CD4-positive, alpha-beta T cell treated with Interferon gamma for 1 hour (primary cell): ENCODE measurements at places on chromosomes 13 and 19.

DNA sequence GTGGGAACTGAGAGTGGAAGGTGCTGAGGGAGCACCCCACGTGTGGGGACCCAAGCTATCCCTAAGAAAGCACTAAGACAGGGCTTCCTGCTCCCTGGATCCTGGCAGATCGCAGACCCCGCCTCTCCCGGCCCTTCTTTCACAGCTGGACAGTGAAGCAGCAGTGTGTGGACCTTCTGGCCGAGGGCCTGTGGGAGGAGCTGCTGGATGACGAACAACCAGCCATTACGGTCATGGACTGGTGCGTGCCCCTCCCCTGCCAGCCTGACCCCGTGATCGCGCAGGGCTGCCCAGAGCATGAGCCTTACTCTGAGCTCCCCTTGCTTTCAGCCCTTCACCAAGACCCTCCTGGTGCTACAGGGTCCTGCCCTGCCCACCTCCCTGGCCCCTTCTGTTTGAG is 2.3 kb downstream of the NCCRP1 start:
- no peak for DNase-seq

DNA sequence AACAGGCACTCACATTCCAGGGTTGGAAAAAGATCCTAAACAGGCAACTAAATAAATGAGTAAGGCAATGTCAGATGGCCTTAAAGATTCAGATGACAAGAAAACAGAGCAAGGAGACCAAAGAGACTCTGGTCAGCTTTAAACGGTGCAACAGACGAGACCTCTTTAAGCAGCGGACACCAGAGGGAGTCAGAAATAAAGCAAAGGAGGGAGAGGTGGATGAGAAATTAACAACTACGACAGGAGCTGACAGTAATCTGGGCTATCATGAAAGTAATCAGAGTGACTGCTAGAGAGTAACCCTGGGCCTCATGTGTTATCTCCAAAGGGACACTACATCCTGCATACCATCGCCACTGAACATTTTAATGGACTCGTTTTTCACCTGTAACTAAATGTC is 1.1 kb downstream of the ZNF550 start:
- DNase-seq: no peak

DNA sequence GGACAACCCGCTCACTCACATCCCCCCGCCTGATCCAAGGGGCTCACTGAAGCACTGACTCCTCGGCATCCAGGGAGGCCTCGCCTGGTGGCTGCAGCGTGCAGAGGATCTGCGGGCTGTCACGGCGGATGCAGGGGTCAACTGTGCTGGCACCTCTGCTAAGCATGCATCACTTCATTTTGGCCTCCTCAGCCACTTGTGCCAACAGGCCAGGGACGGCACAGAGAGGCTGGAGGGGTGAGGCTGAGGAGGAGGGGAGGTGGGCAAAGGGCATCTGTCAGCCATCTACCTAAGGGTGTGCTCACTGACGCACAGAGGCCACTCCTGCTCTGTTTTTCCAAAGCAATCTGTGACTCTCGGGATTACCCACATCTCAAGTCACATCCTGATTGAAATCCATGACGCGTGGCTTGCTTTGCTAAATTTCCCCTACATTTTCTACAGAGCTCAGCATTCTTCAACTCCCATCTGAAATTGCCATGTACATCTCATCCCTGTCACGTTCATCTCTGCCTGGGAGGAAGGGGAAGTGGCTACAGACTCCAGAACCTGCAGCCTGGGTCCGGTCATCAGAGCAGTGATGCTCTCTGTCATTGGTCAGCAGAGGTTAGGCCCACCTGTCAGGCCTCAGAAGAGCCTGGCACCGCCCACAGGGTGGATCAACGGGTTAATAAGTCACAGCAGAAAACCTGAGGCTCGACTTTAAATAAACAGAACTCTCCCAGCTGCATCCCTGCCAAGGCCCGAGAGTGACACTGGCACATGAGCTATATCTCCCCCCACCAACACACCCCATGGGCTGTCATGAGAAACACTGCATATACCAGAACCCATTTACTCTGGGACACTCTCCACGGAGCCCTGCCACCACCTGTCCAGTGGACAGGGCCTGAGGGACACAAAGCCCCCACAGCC is 17.6 kb downstream of the ELL start:
- DNase-seq: no peak

DNA sequence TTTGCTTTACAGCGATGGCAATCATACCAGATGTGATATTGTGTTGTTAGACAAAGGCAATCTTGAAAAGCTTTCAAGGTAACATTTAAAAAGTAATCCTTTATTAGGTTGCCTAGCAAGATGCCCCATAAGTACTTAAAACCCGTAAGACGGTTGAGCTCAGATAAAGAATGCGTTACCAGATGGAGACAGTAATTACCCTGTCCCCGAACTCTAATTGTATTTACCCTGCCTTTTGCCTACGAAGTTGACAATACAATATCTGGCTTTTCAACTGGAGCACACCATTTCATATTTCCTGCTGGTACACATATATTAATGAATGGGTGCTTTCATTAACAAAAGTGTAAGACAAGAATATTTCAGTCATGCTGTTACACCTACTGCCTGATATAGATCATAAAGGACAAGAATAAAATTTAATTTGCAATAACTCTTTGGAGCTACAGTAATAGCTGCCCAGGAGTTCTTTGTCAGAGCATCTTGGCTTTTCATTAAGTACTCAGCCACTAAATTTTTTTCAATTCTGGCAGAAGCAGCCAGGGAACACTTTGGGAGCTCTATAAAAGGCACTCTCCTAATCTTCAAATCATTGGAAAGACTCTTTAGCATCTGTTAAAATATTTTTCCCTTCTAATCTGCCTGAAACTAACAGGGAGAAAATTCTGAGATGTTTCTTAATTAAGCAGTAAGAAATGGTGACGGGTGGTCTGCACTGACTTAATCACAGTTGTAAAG is 63.8 kb downstream of the DCT start:
- no peak for DNase-seq

GRCh38 chr19:33902802-33903488 is 106.3 kb downstream of the KCTD15 start:
- DNase-seq: no peak

- DNase-seq: no peak
Measured at GRCh38 chr13:65236841-65237418, 1993.2 kb downstream of the PCDH9 start.

DNA sequence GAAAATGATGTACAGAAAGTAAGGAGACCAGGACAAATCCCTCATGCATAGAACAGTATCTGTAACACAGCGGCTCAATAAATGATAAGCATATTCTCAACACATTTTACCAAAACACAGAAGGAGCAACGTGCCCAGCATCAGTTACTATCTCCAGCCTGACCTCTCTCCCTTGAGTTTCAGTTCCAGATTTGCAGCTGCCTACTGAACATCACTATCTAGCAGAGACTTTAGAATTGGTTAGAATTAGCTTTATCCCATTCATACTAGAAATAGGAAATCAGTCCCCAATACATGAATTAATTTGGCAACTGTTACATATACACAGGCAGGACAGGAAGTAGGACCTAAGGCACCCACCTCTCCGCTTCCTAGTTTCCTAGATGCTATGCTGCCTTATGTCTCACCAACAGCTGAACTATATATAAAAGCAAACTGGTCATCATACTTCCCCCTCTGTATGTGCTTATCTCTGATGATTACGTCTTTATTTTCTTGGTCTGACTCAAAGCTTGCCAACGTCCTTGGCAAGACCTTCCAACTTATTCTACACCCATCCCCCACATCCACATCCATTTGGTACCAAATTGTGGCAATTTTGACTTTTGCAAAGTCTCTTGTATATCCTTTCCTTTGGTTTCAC is 61.1 kb downstream of the SACS start:
- no peak for DNase-seq

DNA sequence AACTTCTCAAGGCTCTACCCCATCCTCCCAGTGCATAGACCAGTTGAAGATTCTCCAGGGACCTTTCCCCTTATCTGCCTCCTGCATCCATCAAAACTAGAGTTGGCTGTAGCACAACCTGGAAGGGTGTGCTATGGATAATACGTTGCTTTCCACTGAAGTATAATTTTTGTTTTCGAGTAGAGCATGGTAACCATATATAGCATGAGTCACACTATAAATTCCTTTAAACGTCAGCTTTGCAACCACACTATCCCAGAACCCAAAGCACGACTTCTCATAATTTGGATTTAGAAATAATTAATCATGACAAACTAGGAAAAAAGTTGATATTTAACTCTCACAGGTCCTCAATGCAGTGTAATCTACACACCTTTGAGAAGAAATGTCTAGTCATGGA is 138.3 kb upstream of the NBEA start:
- no peak for DNase-seq

- DNase-seq: no peak
Measured at GRCh38 chr13:84630476-84630875, 748.2 kb upstream of the SLITRK1 start.

GRCh38 chr19:35140962-35141836 is 1.9 kb upstream of the FXYD7 start:
- peak; percentile 94 for DNase-seq

DNA sequence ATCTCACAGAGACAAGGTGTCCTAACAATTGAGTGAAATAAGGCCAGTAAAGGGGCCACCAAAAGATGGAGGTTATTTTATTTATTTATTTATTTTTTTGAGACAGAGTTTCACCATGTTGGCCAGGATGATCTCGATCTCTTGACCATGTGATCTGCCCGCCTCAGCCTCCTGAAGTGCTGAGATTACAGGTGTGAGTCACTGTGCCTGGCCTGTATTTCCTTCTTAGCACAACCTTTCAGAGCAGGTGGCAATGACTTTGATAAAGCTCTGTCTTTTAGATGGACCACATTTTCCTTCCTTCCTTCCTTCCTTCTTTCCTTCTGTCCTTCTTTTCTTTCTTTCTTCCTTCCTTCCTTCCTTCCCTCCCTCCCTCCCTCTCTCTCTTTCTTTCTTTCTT is 11.0 kb upstream of the DOCK6 start:
- no peak for DNase-seq

- no peak for DNase-seq
Measured at GRCh38 chr19:36101550-36102327, 9.2 kb upstream of the OVOL3 start.

DNA sequence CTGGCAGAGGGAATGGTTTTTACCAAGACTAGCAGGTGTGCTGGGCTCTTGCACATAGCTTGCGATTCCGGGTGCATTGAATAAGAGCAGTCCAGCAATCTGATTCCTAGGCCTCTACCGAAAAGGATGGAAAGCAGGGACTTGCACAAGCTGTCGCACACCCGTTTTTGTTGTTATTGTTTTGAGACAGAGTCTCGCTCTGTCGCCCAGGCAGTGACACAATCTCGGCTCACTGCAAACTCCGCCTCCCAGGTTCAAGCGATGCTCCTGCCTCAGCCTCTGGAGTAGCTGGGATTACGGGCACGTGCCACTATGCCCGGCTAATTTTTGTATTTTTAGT is 5.5 kb downstream of the EBI3 start:
- no peak for DNase-seq

DNA sequence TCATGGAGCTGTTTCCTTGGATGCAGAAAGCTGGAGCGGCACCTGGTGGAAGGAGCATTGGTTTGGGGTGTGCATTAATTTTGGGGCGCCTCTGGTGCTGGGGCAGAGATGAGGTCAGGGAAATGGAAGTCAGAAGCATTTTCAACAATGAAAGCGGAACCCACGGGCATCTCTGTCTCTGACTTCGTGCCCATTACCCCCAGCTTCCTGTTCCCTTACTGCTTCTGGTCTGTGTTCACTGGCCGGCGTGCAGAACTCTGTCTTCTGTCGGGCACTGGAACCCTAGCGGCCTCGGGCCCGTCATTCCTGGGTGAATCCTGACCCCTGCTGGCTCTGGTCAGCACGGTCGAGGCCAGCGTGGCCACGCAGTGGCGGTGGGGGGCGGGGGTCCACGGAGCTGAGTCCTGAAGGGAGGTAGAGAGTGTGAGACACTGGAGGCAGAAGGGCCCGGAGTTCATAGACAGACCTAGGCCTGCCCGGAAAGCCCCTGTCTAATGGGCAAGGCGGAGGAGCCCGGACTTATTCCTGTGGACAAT is 7.9 kb upstream of the LINGO3 start:
- peak; percentile 76 for DNase-seq

- no peak for DNase-seq
Measured at GRCh38 chr13:20654156-20654555, 49.3 kb upstream of the IL17D start.

GRCh38 chr19:5240011-5240410 is 100.6 kb downstream of the PTPRS start:
- DNase-seq: no peak

DNA sequence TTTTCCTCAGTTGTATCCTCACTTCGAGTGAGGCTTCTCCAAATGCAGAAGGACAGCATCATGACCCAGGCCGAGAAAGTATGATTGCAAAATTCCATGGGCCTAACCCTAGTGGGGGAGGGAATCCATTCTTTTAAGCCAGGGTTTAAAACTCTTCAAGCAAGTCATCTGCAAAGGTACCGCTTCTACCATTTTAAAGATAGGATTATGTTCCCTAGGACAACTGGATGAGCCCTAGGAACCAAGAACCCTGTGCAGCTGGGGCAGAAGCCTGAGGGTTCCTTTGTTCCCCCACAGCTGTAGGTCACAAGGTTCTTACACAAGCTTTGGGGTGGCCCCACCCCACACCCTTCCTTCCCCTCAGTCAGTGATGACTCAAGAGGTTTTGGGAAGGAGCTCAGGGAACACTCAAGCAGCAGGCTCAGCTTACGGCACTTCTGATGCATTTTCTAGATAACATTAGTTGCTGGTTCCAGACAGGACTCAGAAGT is 13.5 kb downstream of the ARL11 start:
- DNase-seq: peak; percentile 65

DNA sequence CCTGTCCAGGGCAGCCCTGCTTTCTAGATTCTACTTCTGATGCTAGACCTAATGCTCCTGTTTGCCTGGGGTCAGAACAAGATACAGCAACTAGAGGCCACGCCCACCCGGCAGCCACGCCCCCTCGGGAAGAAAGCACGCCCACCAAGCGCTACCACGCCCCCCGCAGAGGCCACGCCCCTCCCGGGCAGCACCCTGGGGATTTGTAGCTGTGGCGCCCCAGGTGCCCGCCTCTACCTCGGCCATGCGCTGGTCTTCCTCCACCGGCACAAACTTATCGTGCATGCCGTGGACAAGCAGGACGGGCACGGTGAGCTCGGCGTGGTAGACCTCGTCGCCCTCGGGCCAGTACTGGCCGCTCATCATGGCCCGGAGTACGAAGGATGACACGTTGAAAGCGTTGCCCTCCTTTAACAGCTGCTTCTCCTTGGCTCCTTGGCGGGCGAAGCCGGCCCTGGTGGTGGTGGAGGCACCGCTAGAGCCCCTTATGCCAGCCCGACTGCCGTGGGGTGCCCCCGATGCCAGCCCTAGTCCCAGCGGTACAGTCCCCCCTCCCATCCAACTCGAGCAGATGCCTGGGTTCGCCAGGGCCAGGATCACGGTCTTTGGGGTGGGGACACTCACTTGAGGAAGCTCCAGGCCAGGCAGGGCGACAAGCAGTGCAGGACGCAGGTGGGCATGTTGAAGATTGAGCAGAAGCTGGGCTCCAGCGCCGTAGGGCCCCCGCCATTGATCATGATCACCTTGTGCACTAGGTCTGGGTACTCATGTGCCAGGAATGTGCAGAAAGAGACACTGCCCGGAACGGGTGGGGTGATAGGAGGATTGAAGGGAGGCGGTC is 9.0 kb downstream of the ABHD8 start:
- peak; percentile 28 for DNase-seq
